ENCODE measurements at places on chromosomes 1 and 21.
A peak's percentile ranks its signal among the peaks of the same experiment; 100 is the strongest.

DNA sequence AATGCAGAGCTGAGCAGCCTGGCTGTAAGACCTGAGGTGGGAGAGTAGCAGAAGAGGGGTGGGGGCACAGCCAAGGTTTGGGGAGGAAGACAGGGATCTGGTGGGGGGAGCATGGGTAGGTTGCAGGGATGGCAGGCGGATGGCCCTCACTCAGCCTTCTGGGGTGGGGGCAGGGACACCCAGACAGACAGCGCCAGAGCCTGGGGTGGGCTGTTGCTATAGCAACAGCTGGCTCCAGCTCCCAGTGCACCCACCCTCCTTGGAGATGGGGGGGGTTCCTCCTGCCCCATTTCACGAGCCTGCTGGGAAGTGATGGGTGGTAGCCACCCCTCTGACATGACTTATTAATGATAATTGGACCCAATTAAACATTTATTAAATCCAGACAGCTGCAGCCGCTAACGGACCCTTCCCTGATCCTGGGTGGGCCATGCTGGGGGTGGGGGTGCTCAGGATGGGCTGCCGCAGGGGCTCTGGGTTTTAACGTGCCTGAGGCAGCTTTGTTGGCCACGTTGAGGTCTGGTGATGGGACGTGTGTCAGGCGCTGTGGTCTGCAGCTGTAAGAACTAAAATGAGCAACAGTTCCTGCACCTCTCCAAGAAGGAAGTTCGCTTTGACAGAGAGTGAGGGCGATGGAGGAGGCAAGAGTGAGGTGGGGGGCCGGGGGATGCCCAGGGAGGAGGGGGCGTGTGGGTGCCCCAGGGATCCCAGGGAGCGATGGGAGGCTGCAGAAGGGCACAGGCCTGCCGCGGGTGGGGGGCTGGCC lies 19.4 kb downstream of the AGRN start:
- DNase-seq, result no peak

GRCh38 chr1:95003433-95003738 lies 69.4 kb downstream of the ALG14 start:
- DNase-seq, result no peak

GRCh38 chr1:33323663-33324477 lies 3.0 kb upstream of the A3GALT2 start:
- DNase-seq, result no peak

DNA sequence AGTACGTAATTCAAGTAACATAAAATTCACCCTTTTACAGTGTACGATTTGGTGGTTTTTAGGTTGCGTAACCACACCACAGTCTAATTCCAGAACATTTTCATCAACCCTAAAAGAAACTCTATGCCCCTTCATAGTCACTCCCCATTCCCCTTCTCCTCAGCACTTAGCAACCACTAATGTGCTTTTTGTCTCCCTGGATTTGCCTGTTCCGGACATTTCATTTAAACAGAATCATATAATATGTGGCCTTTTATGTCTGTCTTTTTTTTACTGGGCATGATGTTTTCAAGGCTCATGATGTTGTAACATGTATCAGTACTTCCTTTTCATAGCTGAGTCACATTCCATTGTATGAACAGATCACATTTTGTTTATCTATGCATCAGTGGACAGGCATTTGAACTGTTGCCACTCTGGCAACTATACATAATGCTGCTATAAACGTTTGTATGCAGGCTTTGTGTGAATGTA lies 20.8 kb downstream of the OBSCN start:
- DNase-seq, result no peak

DNA sequence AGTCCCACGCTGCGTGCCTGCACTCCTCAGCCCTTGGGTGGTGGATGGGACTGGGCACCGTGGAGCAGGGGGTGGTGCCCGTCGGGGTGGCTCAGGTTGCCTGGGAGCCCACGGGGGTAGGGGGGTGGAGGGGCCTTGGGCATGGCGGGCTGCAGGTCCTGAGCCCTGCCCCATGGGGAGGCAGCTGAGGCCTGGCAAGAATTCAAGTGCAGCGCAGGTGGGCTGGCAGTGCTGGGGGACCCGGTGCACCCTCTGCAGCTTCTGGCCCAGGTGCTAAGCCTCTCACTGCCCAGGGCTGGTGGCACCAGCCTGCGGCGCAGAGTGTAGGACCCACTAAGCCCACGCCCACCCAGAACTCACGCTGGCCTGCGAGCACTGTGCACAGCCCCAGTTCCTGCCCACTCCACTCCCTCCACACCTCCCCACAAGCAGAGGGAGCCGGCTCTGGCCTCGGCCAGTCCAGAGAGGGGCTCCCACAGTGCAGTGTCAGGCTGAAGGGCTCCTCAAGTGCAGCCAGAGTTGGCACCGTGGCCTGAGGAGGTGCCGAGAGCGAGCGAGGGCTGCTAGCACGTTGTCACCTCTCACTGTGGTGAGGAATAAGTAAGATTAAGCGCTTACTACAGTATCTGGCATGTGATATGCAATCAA lies 12.8 kb downstream of the TNNI3K start:
- no peak for DNase-seq

GRCh38 chr1:196209983-196210382 lies 398.3 kb downstream of the KCNT2 start:
- DNase-seq, result no peak

DNA sequence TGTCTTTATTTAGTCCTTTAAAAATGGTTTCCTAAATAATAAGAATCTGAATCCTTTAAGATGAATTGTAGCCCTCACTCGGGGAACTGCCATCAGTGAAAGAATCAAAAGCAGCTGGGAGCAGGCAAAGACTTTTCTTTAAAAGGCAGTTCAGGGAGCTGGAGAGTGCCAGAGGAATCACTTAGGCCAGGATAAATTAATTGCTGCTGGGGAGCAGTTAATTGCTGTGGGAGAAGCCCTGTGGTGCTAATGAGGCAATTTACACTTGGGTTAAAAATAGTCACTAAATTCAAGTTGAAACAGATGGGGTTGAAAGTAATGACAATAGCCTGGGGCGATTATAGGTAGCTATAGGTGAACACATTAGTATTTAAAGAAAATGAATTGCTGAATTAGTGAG lies 38.7 kb upstream of the COL24A1 start:
- DNase-seq, result no peak

DNA sequence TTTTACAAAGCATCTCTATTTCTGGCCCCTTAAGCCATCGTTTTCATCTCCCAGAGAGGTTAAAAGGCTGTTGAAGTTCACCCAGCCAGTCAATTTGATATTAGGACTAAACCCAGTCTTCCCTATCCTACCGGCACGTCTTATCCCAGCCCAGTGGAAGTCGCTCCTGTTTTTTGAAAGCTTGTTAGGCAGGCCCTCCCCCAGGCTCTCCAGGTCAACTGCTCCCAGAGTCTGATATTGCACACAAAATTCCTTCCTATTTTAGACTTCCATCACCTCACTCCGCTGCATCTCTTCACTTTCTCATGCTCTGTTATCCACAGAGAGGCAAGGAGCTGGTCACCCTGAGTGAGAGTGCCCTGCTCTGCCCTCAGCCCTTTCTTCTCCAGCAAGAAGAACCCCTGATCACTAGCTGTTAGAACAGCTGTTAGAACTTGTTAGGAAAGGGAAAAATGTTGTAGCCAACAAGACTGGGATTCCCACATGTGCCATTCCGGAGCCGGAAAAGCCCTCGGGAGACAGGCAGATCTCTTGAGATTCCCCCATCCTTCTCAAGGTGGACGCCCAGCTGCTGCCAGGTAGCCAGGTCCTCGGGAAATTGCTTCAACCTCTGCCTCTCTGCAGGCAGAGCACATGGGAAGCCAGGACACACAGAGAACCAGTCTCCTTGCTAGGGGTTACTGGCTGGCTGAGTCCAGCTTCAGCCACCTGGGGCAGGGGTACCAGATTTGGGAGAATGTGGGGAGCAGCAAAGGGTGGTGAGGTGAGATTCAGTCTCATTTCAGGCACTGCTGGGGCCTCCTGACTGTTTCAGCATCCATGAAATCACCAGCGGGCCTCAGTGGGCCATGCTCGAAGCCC lies 25.7 kb downstream of the PLXNA2 start:
- no peak for DNase-seq

DNA sequence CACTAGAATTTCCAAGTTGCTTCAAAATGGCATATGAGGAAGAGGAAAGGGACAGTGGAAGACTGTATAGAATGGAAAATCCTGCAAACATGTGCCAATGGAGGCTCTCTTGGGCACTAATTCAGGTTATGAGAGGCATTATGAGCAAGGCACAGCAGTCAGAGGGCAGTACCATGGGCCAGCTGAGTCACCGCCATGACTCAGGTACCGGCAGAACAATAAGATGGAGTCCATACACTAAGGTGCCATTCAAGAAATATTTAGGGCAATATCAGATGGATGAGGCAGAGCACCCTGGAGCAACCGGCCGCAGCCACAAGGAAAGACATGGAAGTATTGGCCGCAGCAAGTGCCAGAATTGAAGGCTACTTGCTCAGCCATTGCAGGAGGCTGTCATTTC lies 25.6 kb upstream of the VAV3 start:
- no peak for DNase-seq

- DNase-seq, result peak; percentile 88
These were observed 65.6 kb downstream of the NTPCR start for GRCh38 chr1:233015965-233016364.

- peak; percentile 24 for DNase-seq
These were observed 49.2 kb upstream of the PAX7 start for GRCh38 chr1:18581420-18581880.

GRCh38 chr1:155018617-155019348 lies 14.8 kb downstream of the DCST2 start:
- DNase-seq, result no peak

DNA sequence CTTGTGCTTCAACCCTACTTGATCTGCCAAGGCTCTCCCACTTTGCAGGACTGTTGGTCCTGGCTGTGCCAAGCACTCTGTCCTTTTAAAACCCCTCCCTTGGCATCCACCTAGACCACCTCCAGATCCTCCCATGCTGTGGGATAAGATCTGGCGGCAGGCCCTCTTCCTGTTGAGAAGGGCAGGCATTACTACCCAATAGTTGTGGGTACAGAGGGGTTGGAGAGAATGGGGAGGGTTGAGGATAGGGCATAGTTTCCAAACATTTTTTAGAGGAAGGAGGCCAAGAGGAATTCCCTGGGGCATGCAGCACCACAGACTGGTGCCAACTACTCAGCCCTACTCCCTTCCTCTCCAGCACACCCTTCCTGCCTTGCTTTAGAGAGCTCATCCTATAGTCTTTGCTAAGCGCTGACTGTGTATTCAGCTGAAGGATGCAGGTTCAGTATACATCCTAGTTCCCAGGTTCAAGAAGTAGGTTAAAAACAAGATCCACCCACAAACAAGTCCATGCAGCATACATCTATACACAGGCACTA lies 70.7 kb downstream of the TRABD2B start:
- DNase-seq, result no peak

- no peak for DNase-seq
These were observed 63.0 kb downstream of the KCNJ15 start for GRCh38 chr21:38319781-38320180.

DNA sequence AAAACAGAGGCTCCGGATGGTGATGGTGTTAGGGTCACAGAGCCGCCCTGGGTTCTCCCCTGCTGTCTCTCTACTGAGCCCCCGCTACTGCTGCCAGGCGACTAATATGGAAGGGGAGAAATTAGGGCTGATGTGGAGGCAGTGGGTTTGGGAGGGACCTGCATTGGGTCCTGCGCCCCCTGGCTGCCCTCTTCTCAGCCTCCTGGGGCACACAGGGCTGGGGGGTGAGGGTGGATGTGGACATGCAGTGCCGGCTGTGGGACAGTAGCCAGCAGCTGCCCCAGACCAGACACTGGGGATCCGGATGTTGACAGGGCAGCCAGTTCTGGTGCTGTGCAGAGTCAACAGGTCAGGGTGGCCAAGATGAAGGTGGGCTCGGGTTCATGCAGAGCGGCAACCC lies 1.5 kb upstream of the CLCNKB start:
- DNase-seq, result no peak

GRCh38 chr1:110643879-110644472 lies 30.8 kb downstream of the KCNA3 start:
- no peak for DNase-seq

GRCh38 chr1:198203434-198203833 lies 46.6 kb downstream of the NEK7 start:
- DNase-seq, result no peak

- DNase-seq, result no peak
These were observed 2.8 kb downstream of the SRSF10 start for GRCh38 chr1:23977187-23977853.

GRCh38 chr1:198628067-198628455 lies 10.8 kb upstream of the PTPRC start:
- DNase-seq, result no peak

- no peak for DNase-seq
These were observed 142.2 kb downstream of the URB2 start for GRCh38 chr1:229768232-229768631.

- no peak for DNase-seq
These were observed 29.6 kb downstream of the RAP1A start for GRCh38 chr1:111649227-111649626.

DNA sequence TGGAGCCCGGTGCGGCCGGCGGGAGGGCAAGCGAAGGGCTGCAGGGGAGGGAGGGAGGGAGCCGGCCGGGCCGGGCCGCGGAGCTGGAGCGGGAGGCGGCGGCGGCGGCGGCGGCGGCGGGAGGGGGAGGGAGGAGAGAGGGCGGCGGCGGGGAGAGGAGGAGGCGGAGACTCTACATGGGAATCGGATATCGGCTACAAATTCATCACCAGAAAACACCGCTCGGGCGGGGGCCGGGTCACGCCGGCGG lies at the start of gene AKT3:
AKT3 (minus strand) TSS at position 42 of the 250 bp plus-strand sequence. CDS start 7,073 bp downstream, outside the sequence.
- peak; percentile 73 for DNase-seq

DNA sequence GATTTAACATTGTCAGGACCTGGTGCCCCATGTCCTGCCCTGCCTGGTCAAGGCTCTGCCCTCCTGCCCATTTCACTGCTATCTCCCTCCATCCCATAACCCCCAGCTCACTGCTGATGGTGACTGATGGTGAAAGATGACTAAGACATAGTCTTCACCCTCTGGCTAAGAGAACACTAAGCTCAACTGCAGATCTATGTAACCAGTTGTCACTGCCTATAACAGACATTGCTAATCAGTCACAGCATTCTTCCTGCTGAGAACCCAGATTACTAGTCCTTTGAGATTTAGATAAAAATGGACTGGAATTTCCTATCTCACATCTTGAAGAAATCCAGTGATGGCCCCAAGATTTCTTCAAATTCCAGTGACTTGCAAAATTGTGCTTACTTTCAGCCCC lies 8.0 kb upstream of the ZNF362 start:
- no peak for DNase-seq

DNA sequence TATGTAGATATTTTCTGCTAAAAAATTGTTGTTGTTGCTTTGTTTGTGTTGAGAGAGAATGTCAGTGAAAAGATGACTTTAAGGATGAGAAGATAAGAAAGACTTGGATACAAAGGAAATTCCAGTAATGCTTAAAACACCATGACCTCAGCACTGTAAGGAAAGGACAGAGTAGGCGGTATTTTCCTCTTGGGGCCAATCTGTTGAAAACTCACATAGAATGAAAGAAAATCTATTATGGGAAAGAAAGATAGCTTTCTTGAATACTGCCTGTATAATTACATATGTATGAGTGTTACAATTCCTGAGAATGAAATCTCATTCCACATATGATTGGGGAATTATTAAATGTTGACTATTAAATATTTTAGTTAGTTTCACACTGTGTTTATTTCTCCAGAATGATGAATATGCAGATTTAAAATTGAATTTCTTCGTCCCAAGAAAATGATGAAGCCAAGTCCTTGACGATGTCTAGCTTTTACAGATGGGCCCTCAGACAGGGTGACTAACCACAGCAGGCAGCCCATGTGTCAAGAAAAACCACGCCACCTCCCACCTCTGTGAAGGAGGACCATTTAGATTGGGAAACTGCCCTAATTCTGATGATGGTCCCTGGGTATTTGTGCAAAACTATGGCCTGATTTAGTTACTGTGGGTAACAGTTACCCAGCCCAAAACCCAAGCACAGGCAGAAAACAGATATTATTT lies 49.7 kb upstream of the LMO4 start:
- DNase-seq, result no peak

Measured in SK-N-DZ (cell line).